ENCODE measurements at places on chromosomes 12 and 14. TPM values are rescaled to one million over a fixed set of nuclear protein-coding genes. Genes with fewer than 3 reads are reported as not detected.
A peak's percentile ranks its signal among the peaks of the same experiment; 100 is the strongest.

Gene BEST3
- polyA plus RNA-seq: 0.69 TPM

Gene SLC2A14
- 0.79 TPM for polyA plus RNA-seq

Gene ARHGDIB
- 46.6 TPM for polyA plus RNA-seq

Gene HCAR3
- polyA plus RNA-seq: 0.14 TPM

Gene SRRM4
- polyA plus RNA-seq: 0.16 TPM

Gene GPR68
- polyA plus RNA-seq: 2.9 TPM

Gene LRRK2
- 32.6 TPM for polyA plus RNA-seq

Gene MANSC4
- 0.73 TPM for polyA plus RNA-seq

Gene SYCP3
- 0.95 TPM for polyA plus RNA-seq

- no peak for DNase-seq
Measured at GRCh38 chr14:93566065-93566693, 135.4 kb downstream of the UNC79 start.

- DNase-seq: no peak
Measured at GRCh38 chr12:108542320-108542719, 18.7 kb downstream of the SART3 start.

- DNase-seq: no peak
Measured at GRCh38 chr14:36207500-36207899, 31.0 kb upstream of the PTCSC3 start.

DNA sequence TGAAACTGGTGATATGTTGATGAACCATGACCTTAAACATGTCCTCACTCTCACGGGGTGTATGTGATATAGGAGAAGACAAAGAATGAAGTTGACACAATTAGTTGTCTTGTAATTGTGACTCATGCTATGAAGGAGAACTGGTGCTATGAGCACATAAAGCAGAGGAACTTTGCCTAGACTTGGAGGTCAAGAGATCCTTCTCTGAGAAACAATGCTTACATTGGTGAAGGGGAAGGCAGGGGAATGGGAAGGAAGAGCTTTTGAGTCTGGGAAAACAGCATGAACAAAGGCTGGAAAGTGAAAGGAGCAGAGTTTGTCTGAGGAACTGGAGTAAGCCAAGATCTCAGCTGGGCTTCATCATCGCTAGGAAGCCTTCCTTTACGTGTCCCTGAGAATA, 83.2 kb downstream of the MYRFL start:
- no peak for DNase-seq

DNA sequence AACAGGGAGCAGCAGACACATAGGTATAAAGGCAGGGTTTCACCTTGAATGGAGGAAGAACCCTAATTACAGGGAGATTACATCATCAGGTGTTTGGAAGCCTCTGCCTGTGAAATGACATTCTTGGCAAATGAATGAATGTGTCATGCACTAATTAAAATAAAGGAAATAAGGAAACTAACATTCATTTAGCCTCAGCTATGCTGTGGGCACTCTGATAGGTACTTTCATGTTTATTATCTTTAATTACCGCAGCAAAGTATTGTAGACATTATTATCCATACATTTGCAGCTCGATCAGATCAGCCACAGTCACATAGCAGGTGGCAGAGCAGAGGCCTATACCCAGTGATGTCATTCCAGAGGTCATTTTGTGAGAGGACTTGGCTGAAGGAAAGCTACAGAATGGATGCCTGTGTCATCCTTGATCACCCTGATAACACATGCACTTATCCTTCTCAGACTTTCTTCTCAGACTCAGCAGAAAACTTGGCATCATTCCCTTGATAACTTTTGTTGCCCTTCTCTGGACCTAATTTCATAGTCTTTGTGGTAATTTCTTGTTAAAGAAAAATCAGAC, 18.4 kb downstream of the ZNF664 start:
- DNase-seq: no peak

DNA sequence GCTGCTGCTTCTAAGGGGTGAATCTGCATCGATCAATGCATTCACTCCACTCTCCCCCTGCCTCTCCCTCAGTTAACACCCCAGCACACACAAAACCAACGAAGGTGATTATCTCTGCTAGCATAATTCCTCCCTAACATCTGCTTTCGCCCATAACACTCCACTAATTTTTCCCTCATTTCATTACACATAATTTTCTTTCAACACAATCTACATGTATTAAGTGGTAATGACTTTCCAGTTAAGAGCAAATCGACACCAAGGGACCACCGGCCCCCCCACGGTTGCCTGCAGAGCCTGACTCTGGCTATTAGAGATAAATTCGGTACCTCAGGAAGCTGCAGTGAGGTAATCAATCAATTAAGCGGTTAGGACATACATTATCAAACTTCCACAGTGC, 1115.6 kb downstream of the BCL11B start:
- no peak for DNase-seq

GRCh38 chr14:64738281-64738804, 34.1 kb downstream of the PLEKHG3 start:
- no peak for DNase-seq

GRCh38 chr12:27575762-27576118, 51.7 kb downstream of the PPFIBP1 start:
- DNase-seq: no peak

DNA sequence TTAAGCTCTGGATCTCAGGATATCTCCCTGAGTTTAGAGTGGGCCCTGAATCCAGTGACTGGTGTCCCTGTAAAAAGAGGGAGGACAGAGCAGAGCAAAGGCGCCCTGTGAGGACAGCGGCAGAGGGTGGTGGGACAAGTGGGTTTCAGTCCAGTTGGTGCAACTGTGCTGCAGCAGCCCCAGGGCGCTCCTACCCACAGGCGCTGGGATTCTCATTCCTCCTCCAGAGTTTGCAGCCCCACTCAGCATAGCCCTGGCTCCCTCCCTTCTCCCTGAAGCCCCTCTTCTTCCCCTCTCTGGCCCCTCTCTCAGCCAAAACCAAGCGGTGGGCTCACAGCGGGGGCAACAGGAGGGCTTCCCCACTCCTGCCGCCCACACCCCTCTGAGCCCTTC, 1.6 kb downstream of the TMEM179 start:
- DNase-seq: no peak

DNA sequence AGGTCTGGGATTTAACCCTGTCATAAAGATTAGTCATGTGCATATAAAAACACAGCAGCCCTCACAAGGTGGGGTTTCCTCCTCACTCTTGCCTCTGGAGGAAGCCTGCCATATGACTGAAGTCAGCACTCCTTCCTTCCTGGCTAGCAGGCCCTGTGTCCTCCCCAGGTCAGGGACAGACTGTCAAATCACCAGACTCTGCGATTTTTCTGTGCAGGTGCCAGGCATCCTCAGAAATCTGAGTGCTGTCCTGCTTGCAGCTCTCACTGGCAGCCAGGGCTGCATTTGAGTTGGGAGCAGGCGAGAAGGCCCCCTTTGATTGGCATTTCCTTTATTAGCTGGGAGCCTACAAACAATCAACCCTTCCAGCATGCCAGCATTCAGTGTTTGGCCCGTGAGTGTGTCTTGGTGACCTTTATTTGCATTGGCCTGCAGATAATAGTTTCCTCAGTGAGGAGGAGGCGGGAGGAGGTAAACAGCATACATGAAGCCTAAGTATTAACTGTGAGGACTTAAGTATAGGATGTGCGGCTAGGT, 183.8 kb upstream of the ARHGAP5 start:
- DNase-seq: no peak

GRCh38 chr12:4174417-4174816, 99.1 kb upstream of the CCND2 start:
- DNase-seq: no peak

DNA sequence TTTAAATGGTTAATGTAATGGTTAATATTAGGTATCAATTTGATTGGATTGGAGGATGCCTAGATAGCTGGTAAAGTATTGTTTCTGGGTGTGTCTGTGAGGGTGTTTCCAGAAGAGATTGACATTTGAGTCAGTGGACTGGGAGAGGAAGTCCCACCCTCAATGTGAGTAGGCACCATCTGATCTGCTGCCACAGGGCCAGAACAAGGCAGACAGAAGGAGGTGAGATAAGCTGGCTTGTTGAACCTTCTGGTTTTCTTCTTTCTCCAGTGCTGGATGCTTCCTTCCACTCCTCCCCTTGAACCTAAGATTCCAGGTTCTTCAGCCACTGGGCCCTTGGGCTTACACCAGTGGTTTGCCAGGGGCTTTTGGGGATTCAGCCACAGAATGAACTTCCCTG, 756.5 kb upstream of the LRFN5 start:
- DNase-seq: no peak

GRCh38 chr14:99755068-99755405, 38.2 kb upstream of the EML1 start:
- DNase-seq: no peak

DNA sequence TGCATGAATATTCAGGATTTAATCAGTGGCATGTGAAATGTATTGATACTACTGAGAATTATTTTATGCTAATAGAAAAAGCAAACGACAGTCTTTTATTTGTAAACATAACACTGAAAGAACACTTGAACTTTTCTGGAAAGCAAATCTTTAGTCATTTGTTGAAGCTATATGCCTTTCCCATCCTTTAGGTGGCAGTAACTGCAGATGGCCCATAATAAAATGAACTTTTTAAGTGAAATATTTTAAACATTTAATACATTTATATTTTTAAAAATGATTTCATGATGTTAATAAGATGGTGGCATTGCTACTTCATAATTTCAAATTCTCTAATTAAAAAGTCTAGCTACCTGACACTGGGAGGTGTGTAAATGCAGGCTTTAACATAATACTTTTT, 13.9 kb upstream of the KRR1 start:
- DNase-seq: no peak

GRCh38 chr12:98998697-98999299, 353.7 kb downstream of the APAF1 start:
- peak; percentile 33 for DNase-seq

Data from left renal cortex interstitium (tissue), 4 donors.